ENCODE measurements at places on chromosomes 11 and 22.
A peak's percentile ranks its signal among the peaks of the same experiment; 100 is the strongest.

DNA sequence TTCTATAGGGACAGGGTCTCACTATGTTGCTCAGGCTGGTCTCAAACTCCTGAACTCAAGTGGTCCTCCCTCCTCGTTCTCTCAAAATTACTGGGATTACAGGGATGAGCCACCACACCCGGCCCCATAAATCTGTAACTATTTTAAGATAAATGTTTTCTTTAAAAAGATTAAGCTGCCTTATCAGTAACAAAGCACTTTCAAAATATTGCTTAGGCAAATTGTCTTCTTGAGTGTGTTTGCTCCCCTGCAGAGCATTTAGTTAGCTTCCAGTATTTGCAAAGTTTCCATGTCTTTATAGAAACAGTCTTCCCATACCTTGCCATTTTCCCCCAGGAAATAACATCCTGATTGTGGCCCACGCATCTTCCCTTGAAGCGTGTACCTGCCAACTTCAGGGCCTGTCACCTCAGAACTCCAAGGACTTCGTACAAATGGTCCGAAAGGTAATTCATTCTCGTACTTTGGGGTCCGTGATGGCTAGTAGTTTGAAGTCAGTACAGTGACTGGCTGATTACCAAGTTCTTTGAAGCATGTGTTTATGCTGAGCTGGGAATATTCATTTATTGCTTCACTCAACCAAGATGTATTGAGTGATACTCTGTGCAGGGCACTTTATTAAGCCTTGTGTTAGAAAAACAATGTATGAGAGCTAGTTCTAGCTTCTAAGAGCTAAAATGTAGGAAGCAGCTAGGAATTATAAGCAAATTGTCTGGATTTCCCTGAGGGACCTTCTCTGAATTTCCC, 30.4 kb upstream of the CRTAM start:
- DNase-seq = no peak

GRCh38 chr11:3942956-3943497, 87.6 kb downstream of the STIM1 start:
- DNase-seq = no peak

DNA sequence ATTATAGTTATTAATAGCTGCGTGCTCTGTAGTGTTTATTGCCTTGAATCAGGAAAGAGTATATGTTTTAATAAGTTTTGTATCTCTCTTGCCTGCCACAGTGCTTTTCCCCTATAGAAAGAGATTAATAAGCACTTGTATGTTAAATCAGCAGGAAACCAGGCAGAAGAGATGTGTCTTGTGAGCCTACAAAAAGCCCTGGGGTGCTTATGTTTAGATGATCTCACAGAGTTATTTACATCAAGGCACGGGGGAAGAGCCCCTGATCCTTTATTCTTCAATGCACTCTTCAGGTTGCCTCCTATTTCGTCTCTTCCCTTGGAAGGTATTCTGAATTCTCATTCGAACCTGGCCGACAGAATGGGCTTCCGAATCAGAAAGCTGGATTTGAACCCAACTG, 183.0 kb downstream of the MAML2 start:
- no peak for DNase-seq

GRCh38 chr11:68843703-68844312, 2.1 kb upstream of the CPT1A start:
- peak; percentile 62 for DNase-seq

- DNase-seq = no peak
Measured at GRCh38 chr11:94169930-94170545, 41.4 kb downstream of the PANX1 start.

DNA sequence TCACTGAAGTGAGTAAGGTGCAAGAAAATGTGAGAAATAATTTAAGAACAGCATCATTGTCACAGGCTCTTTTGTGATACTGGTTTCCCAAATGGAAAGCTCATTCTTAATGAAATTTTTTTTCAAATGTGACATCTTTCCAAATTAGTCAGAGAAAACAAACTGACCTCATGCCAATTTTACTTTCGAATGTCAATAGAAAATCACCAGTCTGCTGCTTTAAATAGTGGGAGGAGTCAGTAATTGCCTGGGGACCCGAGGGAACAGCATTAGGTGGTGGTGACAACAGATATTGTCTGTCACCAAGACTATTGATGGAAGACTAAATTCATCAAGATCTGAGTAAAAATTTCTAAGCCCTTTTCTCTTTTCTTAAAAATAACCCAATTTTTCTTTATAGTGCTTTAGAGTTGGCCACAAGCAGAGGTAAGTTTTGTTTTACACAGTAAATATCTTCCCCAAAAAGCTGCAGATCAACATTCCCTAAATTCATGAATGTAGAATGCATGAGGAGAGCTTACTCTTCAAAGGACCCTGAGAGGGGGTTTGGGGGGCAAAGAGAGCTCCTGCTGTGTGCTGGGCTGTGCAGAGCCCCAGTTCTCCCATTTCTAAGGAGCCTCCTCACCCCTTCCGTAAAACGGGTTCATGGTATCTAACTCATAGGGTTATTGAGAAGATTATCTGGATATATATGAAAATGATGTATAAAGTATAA, 95.1 kb downstream of the PIWIL4 start:
- DNase-seq = no peak

DNA sequence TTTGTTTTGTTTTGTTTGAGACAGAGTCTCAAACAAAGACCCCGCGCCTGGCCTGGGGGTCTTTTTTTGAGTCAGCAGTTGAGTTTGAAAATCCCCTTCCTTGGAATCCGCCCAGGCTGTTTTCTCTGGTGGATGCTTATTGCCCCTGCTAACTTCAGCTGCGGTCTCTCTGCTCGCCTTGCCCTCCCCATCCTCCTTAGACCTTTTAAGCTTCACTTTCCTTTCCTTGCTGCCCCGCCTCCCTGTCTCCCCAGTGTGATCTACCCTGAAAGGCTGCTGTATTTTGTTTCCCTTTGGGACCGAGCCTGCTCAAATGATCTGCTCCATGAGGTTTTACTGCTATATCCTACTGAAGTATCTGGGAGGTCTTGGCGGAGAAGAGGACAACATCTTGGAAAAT, 2.5 kb downstream of the USP18 start:
- DNase-seq = no peak

DNA sequence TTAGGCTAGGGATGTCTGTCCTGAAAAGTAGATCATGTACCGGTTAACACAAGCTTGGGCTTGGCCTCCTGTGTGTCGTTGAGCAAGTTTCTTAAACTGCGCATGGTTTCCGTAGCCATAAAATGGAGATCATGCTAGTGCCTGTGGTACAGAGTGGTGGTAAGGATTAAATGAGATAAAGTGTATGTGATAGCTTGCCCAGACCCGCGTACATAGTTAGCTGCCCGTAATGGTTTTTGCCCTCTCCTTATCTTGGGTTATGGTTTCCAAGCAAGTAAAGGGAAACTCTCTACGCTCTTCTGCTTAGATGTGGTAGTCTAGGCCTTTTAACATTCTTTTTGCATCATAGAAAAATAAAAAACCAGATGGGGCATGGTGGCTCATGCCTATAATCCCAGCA, 11.0 kb upstream of the PTPRJ start:
- no peak for DNase-seq

Measured in hepatic stellate cell (primary cell).